H4 (cell line): ENCODE measurements at places on chromosomes 6 and 20.

DNA sequence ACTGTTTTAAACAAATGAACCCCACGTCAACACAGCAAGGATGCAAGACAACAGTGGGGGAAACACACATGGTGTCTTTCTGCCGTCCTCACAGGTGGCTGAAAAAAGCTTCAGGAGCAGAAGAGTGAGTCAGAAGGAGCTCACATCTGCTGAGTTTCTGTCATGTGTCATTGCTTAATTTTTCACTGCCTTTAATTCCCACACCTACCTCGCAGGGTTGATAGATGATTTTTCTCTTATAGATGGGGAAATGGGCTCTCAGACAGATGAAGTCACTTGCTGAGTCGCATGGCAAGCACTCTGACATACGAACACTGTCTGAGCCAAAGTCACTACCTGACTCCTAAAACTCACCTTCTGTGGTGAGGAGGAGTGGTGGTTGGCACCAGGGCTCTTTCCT is 28.3 kb upstream of the CARMIL1 start:
- no peak for DNase-seq

DNA sequence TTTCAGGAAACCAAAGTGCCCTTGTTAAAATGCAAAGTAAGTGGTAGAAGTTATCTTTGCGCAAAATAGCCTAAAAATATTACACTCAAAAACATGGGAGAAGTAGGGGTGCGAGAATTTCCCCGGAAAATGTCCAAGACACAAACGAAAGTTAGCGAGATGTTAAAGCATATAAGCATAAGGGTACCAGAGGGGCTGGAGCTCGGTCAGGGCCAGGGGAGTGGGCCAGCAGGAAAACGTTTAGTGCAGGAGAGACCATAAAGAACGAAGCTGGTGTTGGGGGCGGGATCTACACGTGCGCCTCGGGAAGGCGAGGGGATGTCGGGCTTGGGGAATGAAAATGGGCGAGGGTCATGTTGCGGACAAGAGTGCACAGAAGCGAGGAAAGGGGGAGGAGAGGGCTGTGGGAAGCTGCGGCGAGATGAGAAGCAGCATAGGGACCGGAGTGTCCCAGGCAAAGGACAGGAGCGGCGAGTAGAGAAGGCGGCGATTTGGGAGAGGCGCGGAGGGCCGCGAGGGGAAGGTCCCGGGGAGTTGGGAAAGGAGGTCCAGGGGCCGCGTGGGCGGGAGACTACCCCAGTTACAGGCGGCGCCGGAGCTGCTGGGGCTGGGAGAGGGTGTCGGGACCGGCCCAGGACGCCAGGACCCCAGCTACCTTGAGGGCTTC is 600 bp downstream of the XPO5 start:
- peak; percentile 16 for DNase-seq

- no peak for DNase-seq
Measured at GRCh38 chr6:17416806-17417205, 23.4 kb downstream of the CAP2 start.

DNA sequence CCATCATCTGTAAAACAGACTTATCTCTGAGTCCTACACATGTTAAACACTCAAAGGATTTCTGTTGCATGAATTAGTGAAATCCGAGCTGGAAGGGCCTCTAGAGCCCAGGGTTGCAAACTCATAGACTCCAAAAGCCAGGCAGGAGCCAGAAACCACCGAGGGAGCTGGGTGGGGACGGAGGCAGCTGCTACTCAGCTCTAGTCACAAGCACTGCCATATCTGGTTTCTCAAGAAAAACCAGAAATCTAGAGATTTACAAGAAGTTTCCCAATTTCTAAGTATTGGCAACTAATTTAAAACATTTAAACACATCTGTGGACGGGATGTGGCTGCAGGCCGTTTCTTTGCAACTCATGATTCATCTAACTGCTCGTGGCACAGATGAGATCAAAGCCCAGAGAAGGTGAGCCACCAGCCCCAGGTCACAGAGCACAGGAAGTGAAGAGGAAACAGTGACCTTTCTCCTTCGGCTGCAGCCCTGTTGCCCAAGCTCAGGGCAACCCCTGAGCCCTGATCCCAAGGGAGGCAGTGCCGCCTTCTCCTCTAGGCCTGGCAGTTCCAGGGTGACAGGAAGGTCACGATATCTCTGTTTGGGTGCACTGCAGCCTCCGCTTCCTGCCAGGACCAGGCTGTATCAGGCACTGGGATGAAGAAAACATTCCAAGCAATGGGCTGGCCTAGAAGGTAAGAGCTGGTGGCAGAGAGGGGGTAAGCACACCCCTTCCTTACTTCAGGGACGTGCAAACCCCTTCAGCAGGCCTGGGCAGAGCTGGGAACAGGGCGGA is 26.4 kb upstream of the PTGIS start:
- no peak for DNase-seq
